Effector CD8-positive, alpha-beta T cell (primary cell): ENCODE measurements at places on chromosomes 6 and 20.

- no peak for DNase-seq
Observed at GRCh38 chr6:111989743-111990142, 64.2 kb upstream of the CCN6 start.

DNA sequence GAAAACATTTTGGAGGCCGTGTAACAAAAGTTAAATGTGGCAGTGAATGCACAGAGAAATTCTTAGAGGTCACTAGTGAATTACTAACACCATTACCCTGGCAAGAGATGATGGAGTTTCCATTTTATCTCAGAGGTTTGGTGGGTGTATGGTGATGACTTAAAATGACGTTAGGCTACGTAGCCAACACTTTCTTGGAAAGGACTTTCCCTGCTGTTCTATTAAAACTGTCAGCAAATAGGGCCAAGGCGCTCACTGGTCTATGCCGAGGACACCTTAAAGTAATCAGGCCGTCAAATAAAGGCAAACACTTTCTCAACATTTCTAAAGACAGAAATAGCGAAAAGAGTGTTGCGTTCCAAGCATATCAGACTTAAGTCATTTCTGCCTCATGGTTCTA, 160.8 kb downstream of the GMPR start:
- DNase-seq: no peak

DNA sequence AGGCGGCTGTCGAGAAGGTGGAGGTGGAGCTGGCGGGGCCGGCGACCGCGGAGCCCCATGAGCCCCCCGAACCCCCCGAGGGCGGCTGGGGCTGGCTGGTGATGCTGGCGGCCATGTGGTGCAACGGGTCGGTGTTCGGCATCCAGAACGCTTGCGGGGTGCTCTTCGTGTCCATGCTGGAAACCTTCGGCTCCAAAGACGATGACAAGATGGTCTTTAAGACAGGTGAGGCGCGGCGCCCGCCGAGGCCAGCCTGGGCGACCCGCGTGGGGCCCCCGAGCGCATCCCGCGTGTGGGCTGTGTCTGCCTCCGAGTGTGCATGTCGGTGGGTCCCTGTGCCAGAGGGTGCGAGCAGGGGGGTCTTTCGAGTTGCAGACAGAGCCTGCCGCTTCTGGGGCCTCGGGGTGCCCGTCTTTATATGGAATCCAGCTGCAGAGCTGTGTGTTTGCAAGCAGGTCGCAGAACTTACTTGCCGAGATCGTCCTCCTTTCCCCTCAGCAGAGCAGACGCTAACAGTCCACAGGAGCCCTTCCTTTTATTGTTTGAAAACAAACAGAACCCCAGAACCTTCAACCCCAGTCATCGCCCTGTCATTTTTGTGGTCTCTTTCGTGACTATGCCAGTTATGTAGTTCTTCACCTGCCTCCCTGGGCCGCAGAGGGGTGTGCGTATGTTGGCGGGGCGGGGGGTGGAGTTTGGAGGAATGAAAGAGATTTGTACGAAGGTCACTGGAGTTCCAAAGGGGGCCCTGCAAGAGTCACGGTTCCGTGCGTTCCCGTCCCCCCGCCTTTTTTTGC, 766 bp downstream of the SLC16A10 start:
- peak; percentile 70 for DNase-seq

GRCh38 chr20:11045412-11046175, 371.8 kb upstream of the JAG1 start:
- DNase-seq: no peak

DNA sequence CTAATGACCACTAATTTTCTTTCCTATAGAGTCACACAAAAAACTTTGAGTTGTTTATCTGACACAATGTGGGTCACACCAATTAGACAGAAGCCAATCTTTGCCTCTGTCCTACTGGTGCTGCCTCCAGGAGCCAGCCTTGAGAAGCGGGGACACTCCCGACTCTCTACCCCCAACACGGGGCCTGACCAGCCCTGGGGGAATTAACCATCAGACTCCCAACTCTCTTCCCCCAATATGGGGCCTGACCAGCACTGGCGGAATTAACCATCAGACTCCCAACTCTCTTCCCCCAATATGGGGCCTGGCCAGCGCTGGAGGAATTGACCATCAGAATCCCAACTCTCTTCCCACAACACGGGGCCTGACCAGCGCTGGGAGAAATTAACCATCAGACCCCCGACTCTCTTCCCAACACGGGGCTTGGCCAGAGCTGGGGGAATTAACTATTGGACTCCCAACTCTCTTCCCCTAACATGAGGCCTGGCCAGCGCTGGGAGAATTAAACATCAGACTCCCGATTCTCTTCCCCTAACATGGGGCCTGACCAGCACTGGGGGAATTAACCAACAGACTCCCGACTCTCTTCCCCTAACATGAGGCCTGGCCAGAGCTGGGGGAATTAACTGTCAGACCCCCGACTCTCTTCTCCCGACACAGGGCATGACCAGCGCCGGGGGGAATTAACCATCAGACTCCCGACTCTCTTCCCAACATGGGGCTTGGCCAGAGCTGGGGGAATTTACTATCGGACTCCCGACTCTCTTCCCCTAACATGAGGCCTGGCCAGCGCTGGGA, 12.5 kb downstream of the CST7 start:
- no peak for DNase-seq

DNA sequence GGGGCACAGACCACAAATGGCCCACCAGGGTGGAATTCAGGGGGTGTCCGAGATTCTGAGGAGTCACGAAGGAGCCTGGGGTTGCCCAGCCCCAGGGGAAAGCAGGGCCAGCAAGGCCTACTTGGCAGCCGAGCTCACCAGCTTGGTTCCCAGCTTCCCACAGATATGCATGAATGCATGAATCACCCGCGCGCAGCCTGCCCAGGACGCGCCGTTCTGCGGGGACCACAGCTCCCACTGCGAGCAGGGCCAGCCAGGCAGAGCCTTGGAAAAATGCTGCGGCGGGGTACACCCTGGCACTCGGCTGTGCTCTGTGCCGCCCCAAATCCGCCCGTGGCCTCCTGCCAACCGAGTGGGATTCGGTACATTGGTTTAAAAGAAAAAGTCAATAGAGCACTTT, 211.0 kb downstream of the NFATC2 start:
- no peak for DNase-seq

DNA sequence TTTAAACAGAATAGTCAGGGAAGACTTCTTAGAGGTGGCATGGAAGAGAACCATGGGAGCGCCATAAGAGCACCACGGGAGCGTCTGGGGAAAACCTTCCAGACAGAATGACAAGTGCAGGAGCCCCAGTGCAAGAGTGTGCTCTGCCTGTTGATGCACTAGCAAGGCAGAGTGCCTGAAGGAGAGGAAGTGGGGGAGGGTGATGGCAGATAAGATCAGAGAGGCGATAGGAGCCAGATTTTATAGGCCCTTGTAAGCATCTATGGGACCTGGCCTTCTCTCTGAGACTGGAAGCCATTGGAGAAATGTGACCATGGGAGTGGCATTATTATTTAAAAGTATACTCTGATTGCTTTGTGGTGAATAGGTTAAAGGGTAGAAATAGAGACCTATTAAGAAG, 13.1 kb downstream of the FUCA2 start:
- DNase-seq: no peak

- DNase-seq: no peak
Observed at GRCh38 chr20:37160683-37161082, 18.4 kb upstream of the RPN2 start.

DNA sequence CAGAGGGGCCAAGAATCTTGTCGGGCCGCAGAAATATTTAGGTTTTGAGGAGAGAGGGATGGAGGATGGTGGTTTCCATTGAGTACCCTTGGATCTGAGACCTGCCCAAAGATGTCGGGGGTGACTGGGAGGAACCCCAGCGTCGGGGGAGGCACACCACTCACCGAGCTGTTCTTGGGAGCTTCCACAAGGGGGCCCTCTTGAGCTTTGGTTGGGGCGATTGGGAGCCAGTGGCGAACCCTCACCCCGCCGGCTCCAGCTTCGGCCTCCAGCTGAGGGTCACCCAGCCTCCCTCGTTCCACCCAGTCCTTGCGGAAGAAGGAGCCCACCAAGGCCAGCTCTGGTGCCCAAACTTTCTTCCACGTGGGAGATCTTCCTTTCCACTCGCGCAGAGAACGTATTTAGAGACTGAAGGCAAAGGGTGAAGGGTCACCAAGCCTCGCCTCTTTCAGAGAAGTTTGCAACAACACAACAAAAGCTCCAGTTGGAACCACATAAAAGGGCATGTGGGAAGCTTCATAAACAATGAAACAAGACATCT, 33.6 kb downstream of the APCDD1L start:
- DNase-seq: peak; percentile 19

GRCh38 chr6:70310063-70310694, 7.3 kb upstream of the COL9A1 start:
- DNase-seq: no peak

GRCh38 chr6:53887316-53887715, 92.5 kb downstream of the LRRC1 start:
- DNase-seq: no peak

GRCh38 chr20:57695012-57695411, 14.8 kb downstream of the PMEPA1 start:
- DNase-seq: no peak

DNA sequence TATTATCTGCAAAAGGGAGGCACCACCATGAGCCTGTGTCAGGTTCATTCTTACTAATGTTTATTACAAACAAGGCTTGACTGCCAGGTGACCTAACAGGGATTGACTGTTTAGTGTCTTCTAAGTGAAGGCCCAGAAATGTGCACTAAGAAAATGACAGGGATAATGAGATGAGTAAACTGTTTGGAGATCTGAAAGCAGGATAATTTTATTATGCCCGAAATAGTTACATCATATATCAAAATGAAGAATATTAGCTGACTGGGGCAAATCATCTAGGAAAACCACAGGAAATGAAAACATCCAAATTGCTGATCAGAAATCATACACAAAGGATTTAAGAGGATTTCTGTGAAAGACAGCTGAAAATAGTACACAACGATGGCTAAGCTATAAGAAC, 516.7 kb downstream of the HDGFL1 start:
- no peak for DNase-seq
